ENCODE measurements at places on chromosomes 5 and 9.

DNA sequence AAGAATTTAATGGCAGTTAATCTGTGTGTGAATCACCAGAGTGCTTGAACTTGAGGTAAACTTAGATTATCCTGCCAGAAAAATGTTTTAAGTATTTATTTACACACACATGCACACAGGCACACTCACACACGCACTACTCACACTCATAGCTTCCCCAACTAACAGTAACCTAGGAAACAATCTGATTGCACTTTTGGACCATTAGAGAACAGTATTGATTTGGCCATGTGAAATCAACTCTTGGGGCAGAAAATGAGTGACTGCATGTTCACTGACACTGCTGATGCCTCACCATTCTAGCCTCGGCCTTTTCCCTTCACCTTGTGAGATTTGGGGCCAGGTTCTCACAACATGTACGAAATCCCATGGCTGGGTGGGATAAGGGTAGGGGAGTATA lies 64.1 kb downstream of the SLC1A3 start:
- DNase-seq: no peak

DNA sequence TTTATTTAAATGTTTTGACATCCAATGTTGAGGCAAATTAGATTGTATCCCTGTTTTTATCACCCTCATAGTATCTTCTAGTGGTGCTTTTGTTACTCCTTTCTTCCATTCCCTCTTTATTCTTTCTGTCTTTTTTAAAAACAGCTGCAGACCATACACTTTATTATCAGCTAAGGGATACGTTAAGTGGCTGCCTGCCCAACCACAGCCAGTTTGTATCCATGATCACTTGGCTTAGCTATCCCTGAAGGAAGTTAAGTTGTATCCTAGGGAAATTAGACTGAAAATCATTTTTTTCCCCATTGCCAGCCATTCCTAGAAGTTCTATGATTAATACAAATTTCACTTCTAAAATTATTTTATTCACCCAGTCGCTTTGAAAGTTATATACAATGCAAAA lies 1032.7 kb downstream of the NR2F1-AS1 start:
- DNase-seq: peak; percentile 37

- no peak for DNase-seq
Observed at GRCh38 chr9:87567001-87567400, 69.3 kb downstream of the DAPK1 start.

DNA sequence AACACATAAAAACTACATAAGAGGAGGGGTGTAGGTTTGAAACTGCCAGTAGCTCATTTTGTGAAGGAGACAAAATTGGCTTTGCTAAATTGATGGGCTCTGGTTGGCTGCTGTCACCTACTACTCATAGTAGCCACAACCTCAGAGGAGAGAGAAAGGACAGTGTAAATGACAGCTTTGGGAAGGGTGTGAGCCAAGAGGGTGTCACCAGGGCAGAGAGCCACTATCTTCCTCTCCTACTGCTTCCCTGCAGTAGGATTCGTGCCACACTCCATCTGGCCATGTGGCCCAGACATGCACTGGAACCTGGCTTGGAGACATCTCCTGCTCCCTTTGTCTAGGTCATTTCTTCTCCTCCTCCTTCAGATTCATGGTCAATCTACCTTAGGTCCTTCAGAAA lies 455.9 kb downstream of the ENC1 start:
- no peak for DNase-seq

GRCh38 chr9:20732118-20732517 lies 48.1 kb downstream of the FOCAD start:
- DNase-seq: peak; percentile 31

All from HFF-Myc (cell line).